Foreskin melanocyte (primary cell): ENCODE measurements at places on chromosomes 5 and 9.

DNA sequence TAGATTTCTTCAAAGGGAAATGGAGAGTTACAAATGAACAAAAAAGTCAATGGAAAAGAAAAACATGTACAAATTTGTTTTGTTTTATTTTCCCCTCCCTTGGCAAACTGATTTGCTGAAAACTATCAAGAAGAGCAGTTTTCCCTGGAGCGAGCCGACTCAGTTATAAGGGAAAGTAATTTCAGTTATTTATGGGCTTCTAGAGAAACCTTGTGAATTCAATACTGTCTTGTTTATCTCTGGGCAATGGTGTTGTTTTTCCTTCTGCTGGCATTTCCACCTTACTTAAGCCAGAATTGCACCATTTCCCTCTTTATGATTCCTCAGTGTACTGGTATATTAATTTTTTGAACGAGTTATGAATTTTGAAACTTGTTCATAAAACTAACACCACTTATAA is 1163.6 kb downstream of the CDH12 start:
- no peak for DNase-seq

DNA sequence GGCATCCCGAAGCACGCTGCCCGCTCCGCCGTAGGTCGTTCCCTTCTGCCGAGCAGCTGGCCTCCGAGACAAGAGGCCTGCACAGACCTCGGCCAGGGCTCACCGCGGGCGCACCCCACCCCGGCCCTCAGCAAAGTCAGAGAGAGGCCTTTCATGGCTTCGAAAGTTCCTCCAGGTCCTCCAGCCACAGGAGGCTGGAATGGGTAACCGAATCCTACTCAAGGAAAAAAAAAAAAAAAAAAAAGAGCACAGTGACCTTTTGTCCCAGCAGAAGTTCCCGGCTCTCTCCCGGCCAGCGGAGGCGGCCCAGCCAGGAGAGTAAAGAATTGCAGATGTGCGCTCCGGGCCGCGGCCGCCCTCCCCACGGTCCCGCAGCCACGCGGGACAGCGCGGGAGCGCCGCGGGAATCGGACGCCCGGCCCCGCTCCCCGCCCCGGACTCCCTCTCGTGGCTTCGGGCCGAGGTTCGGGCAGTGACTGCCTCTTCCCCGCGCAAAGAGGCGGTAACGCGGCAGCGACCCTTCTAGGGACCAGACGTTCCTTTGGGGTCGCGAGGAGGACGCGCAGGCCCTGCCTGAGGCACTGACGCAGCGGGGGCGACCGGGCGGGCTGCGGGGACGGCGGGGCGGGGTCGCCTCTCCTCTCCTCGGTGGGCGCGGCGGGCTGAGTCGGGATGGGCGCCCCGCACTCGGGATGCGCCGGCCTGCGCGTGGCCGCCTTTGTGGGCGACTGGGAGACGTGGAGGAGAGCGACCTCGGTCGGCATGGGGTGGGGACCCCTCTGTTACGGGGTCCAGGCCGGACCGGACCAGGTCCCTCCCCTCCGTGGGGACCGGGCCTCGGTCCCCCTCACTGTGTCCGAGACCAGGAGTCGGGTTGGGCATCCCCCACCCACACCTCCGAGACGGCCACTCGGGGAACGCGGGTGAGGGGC is 754 bp downstream of the GFPT2 start:
- peak; percentile 16 for DNase-seq

DNA sequence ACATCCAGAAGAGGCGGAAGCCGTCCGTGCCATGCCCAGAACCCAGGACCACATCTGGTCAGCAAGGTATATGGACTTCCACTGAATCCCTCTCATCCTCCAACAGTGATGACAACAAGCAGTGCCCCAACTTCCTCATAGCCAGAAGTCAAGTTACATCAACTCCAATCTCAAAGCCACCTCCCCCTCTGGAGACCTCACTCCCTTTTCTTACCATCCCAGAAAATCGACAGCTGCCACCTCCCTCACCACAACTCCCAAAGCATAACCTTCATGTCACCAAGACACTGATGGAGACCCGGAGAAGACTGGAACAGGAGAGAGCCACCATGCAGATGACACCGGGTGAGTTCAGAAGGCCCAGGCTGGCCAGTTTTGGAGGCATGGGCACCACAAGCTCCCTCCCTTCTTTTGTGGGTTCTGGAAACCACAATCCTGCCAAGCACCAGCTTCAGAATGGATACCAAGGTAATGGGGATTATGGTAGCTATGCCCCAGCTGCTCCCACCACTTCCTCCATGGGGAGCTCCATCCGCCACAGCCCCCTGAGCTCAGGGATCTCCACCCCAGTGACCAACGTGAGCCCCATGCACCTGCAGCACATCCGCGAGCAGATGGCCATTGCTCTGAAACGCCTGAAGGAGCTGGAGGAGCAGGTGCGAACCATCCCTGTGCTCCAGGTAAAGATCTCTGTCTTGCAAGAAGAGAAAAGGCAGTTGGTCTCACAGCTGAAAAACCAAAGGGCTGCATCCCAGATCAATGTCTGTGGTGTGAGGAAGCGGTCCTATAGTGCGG is 130.3 kb upstream of the DMRT1 start:
- DNase-seq, result no peak

DNA sequence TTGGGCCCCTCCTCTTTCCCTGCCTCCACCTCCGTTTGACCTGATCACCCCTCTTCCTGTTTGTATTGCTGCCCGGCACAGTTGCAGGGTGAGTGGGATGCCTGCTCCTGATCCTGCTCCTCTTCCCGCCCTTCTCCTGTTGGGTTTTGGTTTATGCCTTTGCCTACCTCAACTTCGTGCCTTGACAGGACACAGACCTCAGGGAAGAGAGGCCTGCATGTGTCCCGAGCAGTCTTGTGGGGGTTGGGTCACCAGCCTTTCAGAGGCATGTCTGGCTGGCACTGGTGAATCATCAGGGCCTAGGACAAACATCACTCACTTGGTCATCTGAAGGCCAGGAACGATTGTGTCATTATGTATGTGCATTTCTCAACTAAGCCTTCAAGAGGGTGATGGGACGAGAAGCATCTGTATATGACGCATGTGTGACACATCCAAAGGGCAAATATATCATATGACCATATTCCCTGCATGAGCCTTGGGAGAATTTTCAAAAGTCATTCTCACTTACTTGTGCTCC is 56.9 kb downstream of the NPR3 start:
- no peak for DNase-seq

DNA sequence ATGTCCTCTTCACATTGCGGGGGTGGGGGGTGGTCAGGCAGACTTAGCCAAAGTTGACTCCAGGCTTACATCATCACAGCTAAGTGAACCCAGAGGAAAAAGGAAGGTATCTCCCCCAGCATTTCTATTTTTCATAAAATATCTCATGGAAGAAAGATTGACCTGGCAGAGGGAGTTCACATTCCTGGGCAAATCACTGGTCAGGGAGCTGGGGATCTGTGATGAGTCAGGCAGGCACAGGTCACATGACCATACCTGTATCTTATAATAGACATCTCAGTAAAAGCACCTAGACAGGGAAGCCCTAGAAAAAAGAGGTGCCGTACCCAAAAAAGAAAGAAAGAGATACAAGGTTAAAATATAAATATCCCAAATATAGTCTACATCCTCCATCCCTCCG is 57.3 kb upstream of the WWC1 start:
- no peak for DNase-seq

GRCh38 chr9:134566196-134566847 is 75.3 kb upstream of the COL5A1 start:
- no peak for DNase-seq

DNA sequence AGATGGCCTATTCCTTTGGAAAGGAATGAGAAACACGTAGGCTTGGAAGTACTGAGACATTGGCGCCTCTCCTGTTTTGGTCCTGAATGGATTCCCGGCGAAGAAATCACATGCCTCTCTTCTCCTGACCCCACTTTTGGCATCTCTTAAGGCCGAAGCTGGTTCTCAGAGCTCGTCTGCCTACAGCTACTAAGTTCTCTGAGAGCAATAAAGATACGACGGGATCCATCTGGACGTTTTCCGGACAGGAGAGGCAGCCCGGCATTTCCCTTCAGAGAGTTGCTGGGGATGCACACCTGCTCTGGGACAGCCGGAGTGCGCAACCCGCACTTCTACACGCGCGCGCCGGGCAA is 336.8 kb upstream of the PUM3 start:
- DNase-seq, result no peak

GRCh38 chr5:170225326-170226128 is 7.3 kb upstream of the C5orf58 start:
- DNase-seq, result peak; percentile 52

DNA sequence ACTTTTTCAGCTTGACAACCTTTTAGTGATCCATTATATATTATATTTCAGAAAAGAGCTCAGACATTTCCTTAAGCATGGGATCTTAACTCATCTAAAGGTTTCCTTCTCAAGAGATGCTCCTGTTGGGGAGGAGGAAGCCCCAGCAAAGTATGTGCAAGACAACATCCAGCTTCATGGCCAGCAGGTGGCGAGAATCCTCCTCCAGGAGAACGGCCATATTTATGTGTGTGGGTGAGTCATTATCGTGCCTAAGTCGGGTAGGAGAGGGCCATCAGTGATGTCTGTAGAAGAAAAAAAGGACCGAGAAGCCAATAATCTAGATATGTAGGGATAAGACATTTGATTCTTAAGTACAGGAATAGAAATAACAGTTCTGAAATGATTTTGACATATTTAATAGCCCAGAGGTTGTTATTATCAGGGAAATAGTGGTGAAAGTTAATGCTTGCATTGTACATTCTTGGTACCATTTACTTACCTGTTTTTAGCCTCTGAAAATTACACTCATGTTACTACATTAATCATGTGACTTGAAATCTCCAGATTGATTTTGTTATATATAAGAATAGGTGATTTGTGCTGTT is 28.2 kb downstream of the MTRR start:
- peak; percentile 29 for DNase-seq

- peak; percentile 100 for DNase-seq
Observed at GRCh38 chr5:148965511-148966265, 97.2 kb downstream of the SH3TC2 start.

DNA sequence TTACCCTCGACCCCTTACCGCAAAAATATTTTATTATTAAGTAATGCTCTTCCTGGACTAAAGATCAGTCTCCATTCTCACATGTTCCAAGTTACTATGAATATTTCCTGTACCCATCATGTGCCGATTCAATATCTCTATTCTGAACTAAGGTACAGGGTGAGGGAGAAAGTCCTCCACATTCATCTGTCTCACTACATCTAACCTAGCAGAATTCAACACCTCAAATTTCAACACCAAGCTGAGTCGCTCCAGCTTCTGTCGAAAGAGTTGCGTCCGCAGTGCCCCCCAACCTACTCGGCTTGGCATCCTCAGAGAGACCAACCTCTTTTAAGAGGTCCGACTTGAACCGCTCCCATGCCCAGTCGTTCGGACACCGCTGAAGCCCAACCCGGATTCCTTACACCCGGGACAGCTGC is 1.0 kb downstream of the CERT1 start:
- DNase-seq, result peak; percentile 18

GRCh38 chr9:129109952-129110739 is 447 bp downstream of the CRAT start:
- DNase-seq, result no peak

DNA sequence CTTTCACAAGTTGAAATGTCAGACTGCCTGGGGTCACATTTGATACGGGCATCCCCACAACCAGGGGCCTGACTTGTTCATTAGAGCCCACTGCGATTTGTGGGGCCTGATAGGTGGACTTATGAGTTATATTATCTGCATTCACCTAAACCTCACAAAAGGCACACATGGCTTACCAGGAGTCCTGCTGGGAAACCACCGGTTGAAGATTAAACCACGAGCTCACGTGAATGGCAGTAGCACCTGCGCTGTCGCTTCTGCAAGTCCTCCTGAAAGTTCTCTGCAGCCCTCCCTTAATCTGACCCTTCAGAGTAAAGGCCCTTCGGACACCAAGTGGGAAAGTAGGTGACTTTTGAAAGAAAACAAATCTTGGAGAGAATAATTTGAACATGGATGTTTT is 68.9 kb downstream of the PPIC start:
- DNase-seq, result no peak

DNA sequence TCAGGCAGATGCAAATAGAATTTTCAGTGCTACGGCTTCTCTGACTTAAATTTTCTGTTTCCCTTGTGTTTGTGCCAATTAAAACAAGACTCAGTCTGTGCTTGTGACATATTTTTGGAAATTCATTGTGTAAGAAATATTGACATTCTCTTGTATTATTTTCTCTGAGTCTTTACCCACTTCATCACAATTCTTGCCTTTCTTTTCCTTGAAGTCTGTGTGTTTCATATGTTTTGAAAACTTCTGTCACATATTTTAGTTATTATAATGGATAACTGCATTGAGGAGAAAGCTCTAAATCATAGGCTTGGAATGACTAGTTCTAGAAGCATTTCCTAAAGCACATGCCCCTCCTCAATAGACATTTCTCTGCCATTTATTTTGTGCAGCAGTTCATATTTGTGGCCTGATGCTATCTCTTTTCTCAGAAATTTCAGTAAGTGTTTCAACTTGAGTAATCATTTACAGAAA is 206.6 kb downstream of the PALM2AKAP2 start:
- DNase-seq, result peak; percentile 52

- DNase-seq, result no peak
Observed at GRCh38 chr5:32504989-32505596, 60.6 kb upstream of the ZFR start.

GRCh38 chr9:97980918-97981845 is 2.0 kb upstream of the ANP32B start:
- peak; percentile 98 for DNase-seq

GRCh38 chr5:96747720-96748119 is 60.0 kb downstream of the ERAP1 start:
- DNase-seq, result no peak

DNA sequence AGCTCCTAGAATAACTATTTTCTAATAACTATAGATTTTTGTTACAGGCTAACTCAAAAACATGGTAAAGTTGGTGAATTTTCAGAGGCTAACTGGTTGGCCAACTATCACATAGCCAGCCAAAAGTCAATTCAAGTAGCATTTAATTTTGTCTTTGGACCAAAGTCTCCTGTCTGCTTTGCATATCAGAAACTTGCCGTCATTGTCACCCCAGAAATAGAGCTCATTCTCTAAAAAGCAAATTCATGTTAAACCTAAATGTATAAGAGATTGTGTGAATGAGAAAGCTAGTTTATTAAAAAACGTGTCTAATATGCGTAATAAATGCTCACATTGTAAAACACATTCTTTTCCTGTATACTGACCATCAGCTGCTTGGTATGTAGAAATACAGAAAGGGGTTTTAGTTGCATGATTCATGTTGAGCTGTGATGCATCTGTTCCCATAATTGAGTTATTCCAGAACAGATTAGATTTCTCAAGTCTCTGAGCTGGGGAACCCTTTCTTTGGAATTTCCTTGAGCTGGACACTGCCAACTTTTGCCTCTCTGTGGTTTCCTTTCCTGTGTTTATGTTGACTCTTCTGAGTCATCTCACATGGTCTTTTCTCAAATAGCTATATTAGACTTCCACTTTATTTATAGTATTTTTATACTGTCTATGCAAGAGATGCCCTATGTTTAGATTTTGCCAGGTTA is 7.3 kb downstream of the SRFBP1 start:
- peak; percentile 98 for DNase-seq

GRCh38 chr5:160479926-160480325 is 58.3 kb downstream of the PTTG1 start:
- DNase-seq, result no peak
